Cardiac muscle cell (in vitro differentiated cells and primary cell): ENCODE measurements at places on chromosomes 5 and 9. TPM values are rescaled to one million over a fixed set of nuclear protein-coding genes. Genes with fewer than 3 reads are reported as not detected.

DNA sequence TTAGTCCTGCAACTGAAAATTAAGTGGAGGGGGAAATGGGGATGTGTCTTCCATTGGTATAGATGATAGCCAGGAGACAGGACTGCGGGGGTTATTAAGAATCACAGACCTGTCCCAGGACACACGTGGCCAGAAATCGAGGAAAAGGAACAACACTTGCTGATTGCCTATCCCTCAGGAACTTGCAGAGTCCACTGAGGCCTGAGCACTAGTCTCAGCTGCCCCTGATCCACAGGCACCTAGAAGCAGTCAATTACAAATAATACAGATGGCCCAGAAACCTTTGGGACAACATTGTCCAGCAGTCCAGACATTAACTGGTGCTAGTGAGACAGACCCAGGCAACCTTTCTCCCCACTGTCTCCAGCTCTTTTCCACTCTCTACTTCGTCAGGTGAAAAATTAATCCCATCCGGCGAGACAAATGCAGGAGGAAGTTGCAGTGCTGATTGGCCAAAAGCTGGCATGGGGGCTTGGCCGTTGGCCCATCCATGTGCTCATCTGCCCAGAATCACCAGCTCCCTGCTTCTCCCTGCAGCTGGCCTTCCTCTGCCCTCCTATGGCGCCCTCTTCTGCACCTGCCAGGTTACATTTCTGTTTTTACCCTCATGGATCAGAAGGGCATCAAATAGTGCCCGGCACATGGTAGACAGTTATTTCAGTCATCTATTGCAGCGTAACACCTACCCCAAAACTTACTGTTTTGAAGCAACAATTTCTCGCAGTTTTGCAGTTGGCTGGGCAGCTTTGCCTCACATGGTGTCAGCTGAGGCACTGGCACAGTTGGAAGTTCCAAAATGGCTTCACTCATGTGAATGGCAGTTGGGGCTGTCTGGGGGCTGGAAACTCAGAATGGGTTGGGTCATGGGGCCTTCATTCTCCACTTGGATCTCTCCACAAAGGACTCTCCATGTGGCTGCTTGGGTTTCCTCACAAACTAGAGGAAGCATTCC is 3.6 kb upstream of the B4GALT1 start:
- no peaks in the 10 kb centered on the region for H3K36me3 ChIP-seq
- no peaks in the 10 kb centered on the region for H3K27me3 ChIP-seq
- DNase-seq = no peak
- no peak overlapping the region for H3K27ac ChIP-seq
- peaks cover 19% of the 10 kb centered on the region for H3K4me1 ChIP-seq

DNA sequence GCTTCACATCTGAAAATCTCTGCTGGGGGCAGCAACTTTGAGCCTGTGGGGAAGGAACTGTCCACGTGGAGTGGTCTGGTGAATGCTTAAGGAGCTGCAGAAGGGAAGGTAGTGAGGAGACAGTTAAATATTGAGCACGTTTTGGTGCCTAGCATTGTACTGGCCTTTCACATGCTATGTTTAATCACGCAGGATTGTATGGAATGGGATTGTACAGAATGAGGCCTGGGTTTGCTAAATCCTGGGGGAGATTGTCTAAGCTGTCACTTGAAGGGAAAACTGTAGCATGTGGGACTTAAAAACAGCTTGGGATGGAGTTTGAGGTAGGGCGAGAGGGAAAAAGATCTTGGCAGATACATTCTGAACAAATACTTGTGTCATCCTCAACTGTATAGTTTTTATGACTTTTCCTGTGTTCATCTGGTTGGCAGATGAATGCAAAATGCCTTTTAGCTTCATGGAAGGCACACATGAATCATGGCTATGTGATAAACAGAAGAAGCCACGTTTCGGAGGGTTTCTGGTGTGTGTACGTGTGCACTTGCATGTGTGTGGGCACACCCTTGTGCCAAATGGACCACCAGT is 106.6 kb downstream of the TMC1 start:
- no peak overlapping the region for H3K4me3 ChIP-seq
- no peak for DNase-seq
- H3K27me3 ChIP-seq = no peaks in the 10 kb centered on the region
- H3K4me1 ChIP-seq = no peaks in the 10 kb centered on the region

- H3K4me3 ChIP-seq = no peak overlapping the region
- no peak overlapping the region for H3K27ac ChIP-seq
- DNase-seq = no peak
- H3K36me3 ChIP-seq = no peaks in the 10 kb centered on the region
- no peaks in the 10 kb centered on the region for H3K27me3 ChIP-seq
- H3K4me1 ChIP-seq = no peaks in the 10 kb centered on the region
Measured at GRCh38 chr5:35665096-35665495, 47.4 kb downstream of the SPEF2 start.

DNA sequence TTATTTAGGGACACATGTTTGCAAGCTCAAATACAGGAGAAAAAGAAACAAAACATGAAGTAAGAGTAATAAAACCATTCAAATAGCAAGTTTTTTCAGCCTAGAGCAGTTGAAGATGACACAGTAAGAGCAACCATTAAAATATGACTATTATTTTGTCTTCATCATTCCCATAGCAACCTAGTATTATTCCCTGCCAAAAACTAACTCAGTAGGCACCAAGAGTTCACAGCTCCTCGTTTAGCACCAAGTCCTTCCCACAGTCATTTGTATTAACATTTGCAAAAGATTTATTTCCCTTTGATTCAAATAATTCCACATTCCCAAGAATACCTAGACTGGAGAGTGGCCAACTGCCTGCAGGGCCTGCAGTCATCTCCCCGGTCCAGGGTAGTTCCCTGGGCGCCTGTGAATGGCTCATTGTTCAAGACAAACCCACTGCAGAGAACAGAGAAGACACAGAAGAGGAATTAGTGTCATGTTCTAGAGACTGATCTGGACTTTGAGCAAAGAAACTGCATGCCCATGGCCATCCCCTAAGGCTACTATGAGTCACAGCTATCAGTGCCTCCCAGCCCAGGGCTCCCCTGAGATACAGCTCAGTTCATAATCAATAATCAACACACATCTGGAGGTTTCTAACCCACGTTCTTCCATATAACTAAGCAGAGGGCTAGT is 139.1 kb upstream of the MAP3K1 start:
- H3K4me3 ChIP-seq = no peak overlapping the region
- H3K27me3 ChIP-seq = no peaks in the 10 kb centered on the region
- H3K27ac ChIP-seq = no peak overlapping the region
- DNase-seq = no peak
- no peaks in the 10 kb centered on the region for H3K36me3 ChIP-seq
- H3K4me1 ChIP-seq = no peaks in the 10 kb centered on the region

- H3K4me3 ChIP-seq = no peak overlapping the region
- H3K27me3 ChIP-seq = no peaks in the 10 kb centered on the region
- no peaks in the 10 kb centered on the region for H3K36me3 ChIP-seq
- peaks cover 6% of the 10 kb centered on the region for H3K4me1 ChIP-seq
Measured at GRCh38 chr5:35828082-35828598, 28.6 kb upstream of the IL7R start.

SLC1A1 gene
- 0.92 and 2.4 TPM in 2 replicates for polyA plus RNA-seq

- no peaks in the 10 kb centered on the region for H3K27me3 ChIP-seq
- DNase-seq = peak; percentile 55
- no peaks in the 10 kb centered on the region for H3K36me3 ChIP-seq
- peaks cover 18% of the 10 kb centered on the region for H3K4me1 ChIP-seq
- no peak overlapping the region for H3K27ac ChIP-seq
Measured at GRCh38 chr9:123438821-123439220, 82.8 kb downstream of the CRB2 start.

PLAC8L1 gene
- polyA plus RNA-seq = 1.1 and 1.2 TPM in 2 replicates
